Stimulated activated CD8-positive, alpha-beta memory T cell treated with anti-CD3 and anti-CD28 coated beads, Interleukin-4, amount 100 ng/mL, for 1 hour (primary cell): ENCODE measurements at places on chromosomes 12 and 14.

- DNase-seq, result no peak
Observed at GRCh38 chr12:89192429-89192828, 159.9 kb downstream of the DUSP6 start.

- DNase-seq, result no peak
Observed at GRCh38 chr14:36915081-36915480, 253.4 kb downstream of the PAX9 start.

GRCh38 chr12:42660117-42660516, 70.6 kb upstream of the PRICKLE1 start:
- no peak for DNase-seq

DNA sequence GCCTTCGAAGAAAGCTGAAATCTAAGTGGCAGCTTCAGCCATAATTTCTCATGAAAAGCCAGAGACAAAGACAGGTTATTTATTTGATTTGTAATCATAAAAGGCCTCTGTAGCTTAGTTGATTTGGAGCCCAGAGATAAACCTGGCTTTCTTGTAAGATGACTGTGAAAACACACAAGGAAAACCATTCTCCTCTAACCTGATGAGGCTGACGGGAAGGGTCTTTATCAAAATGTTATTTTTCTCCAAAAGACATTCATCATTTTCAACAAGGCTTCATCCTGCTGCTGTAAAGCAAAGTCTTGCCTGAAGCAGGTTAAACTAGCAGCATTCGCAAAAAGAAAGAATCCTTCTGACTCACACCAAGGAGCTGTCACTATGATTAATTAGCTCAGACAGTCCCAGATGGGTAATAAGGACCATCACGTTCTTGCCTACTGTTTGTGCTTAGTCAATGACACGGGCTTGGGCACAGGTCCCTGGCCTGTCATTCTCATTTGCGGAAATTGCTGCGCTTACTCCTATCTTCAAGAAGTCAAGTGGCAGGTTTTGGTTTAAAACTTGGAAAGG, 286.6 kb downstream of the C12orf75 start:
- no peak for DNase-seq

- DNase-seq, result no peak
Observed at GRCh38 chr12:64187370-64187769, 34.7 kb downstream of the KICS2 start.

DNA sequence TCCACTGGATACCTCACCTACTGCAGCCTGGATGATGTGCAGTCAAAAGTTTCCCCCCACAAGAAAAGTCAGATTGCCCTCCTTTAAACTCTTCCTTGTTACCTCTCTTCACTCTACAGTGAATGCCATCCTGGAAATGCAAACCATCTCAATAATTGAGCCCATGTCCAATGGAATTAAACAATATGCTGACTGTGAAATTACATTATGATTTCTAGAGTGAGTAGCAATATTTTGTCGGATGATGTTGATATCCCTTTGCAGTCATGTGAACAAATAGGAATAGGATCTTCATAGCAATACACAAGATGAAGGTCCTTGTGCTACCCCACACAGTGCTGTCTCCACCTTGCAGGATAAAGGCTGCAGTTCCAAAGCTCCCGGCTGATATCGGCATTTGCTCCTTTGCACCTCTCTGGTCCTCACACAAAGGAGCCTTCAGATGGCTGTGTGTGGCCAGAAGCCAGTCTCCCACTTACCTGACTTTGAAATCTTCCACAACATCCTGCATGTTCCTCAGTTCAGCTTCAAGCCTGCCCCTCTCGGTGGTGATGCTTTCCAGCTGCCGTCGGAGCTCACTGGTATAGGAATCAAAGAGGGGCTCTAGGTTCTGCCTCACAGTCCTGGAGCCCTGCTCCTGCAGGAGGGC, 1.5 kb downstream of the KRT75 start:
- no peak for DNase-seq

DNA sequence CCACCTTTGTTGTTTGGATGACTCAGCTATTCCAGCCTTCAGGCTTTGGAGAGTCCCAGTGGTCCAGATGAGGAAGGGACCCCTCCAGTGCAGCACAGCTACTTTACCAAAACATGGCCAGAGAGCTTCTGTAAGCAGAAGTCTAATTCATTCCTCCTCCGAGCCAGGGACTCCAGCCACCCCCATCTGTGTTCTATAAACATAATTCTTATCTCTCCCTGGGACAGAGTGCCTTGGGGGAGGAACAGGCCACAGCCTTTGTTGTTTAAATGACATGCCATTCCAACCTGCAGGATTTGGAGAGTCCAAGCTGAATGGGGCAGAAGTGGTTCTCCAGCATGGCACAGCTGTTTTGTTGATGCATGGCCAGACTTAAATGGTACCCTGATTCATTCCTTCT, 994.0 kb downstream of the TRHDE start:
- DNase-seq, result no peak

DNA sequence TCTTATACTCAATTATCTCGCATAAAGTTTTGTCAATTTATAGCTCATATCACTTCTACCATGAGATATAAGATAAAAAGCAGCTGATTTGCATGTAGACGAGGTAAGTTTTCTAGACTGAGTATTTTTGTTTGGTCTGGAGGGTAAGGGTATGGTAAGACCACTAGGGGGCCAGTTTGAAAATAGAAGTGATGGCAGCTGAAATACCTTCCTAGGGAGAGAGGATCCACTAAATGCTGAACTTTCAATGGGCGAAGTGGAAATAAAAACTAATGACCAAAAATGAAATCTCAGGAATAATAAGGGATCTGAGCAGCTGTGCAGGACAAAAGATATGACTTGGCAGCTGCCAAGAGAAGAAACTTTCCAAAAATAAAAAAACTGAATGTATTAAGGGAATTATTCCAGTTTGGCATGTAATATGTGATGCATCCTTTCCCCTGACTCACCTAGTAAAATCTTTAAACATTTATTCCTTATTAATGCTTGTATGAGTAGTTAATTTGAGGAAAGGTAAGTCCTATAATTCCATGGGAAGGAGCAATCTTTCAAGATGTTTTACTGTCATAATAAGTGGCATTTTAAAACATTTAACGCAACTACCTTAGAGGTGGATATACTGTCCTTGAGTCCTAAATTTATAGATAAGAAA, 754.5 kb downstream of the C12orf50 start:
- no peak for DNase-seq
